ENCODE measurements at places on chromosomes 3 and 15.

DNA sequence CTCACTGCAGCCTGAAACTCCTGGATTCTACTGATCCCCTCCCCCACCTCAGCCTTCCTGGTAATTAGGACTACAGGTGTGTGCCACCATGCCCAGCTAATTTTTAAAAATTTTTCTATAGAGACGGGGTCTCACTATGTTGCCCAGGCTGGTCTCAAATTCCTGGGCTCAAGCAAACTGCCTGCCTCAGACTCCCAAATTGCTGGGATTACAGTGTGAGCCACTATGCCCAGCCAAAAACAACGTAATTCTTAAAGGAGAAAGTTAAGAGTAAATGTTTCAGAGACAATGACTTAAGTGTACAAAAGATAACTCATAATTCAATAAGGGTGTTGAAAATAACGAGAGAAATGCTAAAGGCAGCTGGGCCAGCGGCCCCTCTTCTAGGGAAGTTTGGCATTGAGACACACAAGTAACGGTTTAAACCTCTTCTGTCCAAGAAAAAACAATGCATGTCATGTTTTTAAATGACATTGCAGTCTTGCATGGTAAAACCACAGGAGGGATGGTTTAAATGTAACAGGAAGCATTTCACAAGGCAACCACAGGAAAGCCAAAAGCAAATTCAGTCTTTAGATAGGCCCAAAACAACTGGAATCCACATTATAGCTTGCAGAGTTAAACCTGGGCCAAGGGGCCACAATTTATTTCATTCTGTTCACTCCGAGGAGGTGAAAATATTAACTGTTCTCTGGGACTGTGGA is 5.1 kb downstream of the PROK2 start:
- no peak for DNase-seq

DNA sequence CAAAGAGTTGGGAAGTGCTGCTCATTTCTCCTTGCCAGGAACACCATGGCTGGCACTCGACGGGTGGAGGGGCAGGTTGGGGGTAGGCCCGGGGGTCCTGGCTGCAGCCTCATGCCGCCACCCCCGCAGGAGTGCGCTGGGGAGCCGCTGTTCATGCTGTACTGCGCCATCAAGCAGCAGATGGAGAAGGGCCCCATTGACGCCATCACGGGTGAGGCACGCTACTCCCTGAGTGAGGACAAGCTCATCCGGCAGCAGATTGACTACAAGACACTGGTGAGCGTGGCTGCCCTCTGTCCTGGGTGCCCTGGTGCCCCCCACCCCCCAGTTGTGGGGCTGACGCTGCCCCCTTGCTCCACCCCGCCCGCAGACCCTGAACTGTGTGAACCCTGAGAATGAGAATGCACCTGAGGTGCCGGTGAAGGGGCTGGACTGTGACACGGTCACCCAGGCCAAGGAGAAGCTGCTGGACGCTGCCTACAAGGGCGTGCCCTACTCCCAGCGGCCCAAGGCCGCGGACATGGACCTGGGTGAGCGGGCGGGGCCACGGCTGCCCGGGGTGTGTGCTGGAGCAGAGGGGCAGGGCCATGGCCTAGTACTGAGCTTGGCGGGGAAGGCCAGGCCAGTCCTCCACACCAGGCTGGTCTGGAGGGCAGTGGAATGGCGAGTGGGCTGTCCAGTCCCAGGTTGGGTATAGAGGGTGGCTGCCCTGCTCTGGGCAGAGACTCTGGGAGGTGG is 45.1 kb downstream of the PLXNA1 start:
- DNase-seq = no peak

- DNase-seq = no peak
These were observed 248.9 kb downstream of the NAALADL2 start for GRCh38 chr3:175107995-175108394.

- no peak for DNase-seq
These were observed 30.3 kb downstream of the NSUN3 start for GRCh38 chr3:94093151-94093550.

GRCh38 chr3:106013971-106014370 is 145.2 kb upstream of the CBLB start:
- DNase-seq = peak; percentile 15

- DNase-seq = peak; percentile 18
These were observed 104.2 kb downstream of the ITPR1 start for GRCh38 chr3:4597208-4597985.

GRCh38 chr15:98914626-98915025 is 93.0 kb downstream of the PGPEP1L start:
- DNase-seq = no peak

DNA sequence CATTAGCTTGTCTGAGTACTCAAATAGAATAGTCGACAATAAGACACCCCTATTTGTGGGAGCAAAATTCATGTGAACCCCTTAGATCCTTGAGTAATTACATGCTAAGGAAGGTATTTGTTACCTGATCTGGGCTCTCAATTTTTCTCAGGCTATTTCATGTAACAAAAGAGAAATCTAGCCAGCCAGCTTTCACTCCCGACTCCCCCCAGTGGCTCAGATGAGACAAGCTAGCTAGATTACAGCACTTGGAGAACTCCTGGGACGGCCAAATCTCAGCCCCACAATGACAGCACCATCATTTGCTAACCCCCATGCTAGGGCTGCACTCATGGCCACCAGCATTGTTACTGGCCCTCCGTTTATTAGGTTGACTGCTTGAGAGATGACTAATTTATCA is 41.3 kb downstream of the GLDN start:
- DNase-seq = peak; percentile 22

- DNase-seq = no peak
These were observed 60.4 kb downstream of the CCNL1 start for GRCh38 chr3:157099326-157100095.

DNA sequence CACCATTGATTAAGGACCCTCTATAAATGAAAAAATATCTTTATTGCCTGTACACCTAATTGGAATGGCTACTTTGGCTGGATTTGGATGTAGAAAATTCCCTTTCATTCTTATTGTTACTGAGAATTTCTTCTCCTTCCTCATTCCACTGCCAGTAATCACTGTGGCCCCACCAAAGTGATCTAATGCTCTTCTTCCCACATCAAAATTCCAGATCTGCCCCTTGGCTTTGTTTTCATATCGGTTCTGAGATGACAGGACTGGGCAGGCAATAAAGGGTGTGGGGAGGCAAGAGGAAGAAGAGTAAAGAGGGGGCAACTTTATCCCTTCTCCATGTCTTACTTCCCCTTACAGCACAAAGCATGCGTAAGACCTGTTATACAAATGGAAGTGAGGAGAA is 2.1 kb downstream of the ANKUB1 start:
- no peak for DNase-seq

- no peak for DNase-seq
These were observed 50.1 kb downstream of the SYN2 start for GRCh38 chr3:12054245-12054644.

DNA sequence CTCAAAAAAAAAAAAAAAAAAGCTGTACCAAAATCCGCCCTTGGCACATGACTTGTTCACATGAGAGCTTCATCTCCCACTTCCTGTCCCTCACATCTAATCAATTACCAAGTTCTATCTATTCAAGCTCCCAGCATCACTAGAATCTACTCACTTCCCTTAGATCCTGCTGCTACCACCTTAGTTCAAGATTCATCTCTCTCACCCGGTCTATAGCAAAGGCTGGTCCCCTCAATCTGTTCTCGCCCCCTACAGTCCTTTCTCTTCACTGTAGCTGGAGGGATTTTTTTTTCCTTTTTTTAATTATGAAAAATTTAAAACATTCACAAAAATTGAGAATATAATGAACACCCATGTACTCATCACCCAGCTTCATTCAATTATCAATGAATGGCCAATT is 16.7 kb upstream of the GPR160 start:
- DNase-seq = no peak

DNA sequence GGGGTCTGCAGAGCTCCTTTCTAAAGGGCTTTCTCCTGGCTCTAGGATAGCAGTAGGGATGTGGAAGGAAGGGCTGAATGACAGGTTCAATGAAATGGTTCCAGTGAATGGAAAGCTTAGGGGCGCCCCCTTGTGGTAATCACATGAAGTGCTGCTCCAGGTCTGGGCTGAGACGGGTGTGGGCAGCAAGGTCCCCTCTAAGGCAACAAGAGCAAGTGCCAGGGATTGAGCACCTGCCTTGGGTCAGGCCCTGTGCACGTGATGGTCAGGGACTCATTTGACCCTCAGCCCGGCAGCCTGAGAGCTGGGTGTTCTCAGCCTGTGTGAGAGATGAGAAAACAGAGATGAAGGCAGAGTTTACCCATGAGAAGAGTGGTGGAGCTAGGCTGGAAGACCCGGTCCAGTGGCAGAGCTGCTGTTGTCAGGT is 12.1 kb upstream of the CX3CR1 start:
- peak; percentile 75 for DNase-seq

- DNase-seq = no peak
These were observed 6.1 kb upstream of the SLC25A38 start for GRCh38 chr3:39376959-39377634.

GRCh38 chr3:55164876-55165275 is 237.0 kb upstream of the LRTM1 start:
- DNase-seq = peak; percentile 19

- DNase-seq = peak; percentile 92
These were observed at the start of gene PDCD7 for GRCh38 chr15:65133548-65134200. TSS of gene PDCD7 (minus strand) at chr15:65133808. CDS start at chr15:65133781, 27 bp downstream.

DNA sequence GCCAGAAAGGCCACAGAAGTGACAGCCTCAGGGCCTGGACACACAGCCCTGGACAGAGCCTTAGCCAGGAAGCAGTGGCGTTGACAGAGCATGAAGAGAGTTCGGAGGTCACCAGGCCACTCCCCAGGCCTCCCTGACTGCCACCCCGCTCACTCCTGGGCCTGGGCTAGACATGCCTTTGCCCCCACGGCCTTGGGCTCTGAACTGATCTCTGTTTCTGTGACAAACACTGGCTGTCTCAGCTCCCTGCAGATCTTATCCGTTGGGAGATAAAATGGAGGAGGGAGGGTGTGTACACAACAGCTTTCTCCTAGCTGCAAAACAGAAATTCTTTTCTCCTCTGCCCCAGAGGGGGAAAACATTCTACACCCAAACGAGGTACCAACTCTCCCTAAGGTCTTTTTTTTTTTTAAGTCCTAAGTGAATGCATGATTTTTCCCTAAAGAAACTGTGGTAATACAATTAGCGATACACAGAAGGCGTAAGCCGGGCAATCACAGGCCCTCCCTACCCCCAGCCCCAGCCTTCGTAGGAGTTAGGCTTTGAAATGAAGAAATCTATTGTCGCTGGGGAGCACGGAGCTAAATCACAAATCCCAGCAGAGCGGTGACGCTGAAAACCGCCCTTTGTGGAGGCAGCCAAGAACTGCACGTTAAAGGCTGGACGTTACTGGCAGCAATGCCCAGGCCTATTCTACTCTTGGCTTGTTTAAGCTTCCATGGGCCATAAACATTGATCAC is 45.0 kb downstream of the SRGAP3 start:
- no peak for DNase-seq

DNA sequence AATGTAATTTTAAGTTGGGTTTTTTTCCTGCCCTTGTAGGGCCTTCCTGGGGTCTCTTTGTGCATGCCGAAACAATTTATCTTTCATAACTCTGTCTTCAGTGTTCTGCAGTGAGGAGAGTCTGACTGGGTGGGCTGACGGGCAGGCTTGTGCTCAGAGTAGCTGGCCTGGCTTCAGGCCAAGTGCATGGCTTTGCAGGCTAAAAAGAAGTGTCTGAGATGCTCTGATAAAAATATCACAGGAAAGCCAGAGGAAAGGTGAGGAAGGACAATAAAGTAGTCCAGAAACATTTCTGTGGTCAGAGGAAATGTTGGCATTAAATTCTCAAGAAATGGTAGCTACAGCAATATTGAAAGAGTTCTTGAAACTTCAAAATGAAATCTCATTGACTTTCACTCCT is 25.5 kb downstream of the ST3GAL6 start:
- DNase-seq = peak; percentile 74

GRCh38 chr3:135240426-135240825 is 445.4 kb downstream of the EPHB1 start:
- DNase-seq = no peak

GRCh38 chr15:73978896-73979295 is 13.2 kb downstream of the STOML1 start:
- no peak for DNase-seq

- no peak for DNase-seq
These were observed 6.2 kb upstream of the APBA2 start for GRCh38 chr15:28879551-28879950.

- DNase-seq = peak; percentile 58
These were observed 99.5 kb upstream of the FAM98B start for GRCh38 chr15:38354315-38354929.

DNA sequence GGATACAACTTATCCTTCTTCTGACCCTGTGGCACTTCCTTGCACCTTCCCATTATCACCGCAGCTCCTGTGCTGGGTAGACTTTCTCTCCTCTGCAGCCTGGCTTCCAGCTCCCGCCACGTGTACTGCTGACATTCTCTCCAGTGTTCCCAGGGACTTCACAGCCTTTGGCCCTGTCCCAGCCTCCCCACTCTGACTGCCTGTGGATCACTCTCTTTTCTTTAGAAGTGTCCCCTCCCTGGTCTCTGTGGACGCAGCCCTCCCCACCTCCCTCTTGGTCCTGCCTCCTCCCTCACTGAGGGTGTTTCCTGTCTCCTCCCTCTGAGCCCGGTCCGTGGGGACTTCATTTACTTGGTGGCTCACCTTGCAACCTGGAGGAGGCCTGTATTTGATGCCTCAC is 17.4 kb downstream of the PDIA5 start:
- no peak for DNase-seq

DNA sequence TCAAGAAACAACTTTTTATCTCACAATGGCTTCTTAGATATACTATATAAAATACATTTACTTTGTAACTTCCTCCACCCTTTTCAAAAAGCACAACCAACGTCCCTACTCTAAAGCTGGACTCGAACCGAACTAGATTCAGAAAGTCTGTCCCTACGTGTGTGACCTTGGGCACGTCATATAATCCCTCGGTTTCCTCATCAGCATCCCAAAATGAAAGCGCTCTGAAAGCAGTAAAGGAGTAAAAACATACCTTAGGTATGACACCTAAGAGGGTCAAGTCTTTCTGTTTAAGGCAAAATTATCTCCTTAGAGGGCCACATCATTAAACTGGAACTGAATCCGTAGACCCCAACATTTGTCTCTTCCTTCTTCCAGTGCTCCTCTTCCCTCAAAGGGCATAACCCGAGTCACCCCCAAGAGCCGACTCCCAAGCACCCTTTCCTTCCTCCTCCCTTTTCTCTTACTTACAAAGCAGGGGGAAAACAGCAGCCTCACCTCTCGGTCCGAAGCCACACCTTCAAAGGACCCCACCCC is 663 bp downstream of the PDCD10 start:
- no peak for DNase-seq

DNA sequence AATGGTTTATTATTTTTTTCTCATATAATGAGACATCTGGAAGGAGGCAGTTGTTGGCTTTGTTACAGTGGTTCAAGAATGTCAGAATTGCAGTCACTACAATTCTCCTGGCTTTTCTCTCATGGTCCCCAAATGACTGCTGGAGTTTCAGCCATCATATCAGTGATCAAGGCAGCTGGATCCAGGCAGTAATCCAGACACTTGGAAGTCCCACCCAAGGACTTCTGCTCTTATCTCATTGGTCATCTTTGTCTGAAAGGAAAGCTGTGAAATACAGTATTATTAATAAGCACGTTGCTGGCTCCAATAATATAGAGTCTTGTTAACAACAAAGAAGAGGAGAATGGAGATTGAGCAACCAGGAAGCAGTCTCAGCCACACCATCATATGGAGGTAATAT is 22.9 kb upstream of the MED12L start:
- DNase-seq = no peak

All from SJCRH30 (cell line).